ENCODE measurements at places on chromosomes 5 and 9.

- DNase-seq: no peak
Observed at GRCh38 chr5:60521376-60522291, 178.3 kb downstream of the DEPDC1B start.

- DNase-seq: no peak
Observed at GRCh38 chr5:33472805-33473409, 32.1 kb downstream of the TARS1 start.

DNA sequence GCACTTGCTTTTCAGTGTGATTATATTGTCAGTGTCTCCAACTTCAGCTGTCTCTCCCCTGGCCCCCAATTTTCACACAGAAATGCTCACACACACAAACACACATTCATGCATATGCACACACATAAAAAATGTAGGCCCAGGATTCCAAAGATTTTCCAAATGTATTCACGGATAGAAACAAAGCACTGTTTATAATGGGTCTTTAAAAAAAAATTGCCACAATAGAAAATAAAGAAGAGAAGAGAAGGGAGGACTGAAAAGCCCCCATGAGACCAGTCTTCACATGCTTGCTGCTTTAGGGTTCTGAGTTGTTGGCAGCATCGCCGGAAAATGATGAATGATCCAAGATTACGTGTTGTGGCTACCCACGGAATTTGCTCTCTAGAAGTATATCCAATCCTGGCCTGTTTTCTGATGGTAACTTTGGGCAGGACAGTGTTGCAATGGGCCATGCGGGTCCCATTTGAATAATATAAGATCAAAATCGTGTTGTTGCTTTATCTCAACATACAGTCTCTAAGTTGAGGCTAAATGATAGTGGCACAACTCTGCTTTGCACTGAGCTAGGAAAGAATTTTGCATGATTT, 36.2 kb upstream of the ACO1 start:
- DNase-seq: no peak

DNA sequence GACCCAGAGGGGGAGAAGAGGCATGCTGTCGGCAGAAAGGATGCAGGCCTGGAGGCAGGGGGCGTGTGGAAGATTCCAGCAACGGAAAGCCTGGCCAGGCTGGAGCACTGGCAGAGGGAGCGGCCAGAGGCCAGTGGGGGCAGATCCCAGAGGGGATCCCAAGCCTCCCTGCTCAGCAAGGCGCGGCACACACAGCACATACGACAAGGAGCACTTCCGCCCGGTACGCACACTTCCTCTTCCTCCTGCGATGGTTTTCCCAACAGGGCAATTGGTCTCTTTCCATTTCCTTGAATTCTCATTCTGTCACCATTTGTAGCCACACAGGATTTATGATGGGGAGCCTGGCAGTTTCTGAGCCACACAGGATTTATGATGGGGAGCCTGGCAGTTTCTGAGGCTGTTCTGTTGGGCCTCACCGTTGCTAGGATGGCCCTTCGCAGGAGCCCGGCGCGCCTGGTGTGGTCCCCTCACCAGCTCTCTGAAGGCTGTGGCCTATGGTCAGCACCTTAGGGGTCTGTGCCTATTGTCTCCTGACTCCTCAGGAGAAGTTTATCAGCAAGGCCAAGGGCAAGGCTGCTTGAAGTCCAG, 123.5 kb upstream of the RAPGEF1 start:
- no peak for DNase-seq

DNA sequence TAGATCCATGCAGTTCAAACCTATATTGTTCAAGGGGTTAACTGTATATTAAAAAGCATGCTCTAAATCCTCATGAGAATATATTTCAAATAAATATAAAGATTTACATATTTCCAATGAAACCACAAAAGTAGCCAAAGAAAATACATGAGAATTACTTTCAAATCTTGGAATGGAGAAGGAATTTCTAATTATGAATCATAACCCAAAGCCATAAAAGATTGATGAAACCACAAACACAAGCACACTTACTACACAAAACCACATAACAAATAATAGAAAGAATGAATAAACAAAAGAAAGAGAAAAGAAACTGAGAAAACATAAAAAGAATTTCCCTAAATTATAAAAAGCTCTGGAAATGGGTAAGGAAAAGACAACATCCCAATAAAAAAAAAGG, 16.0 kb downstream of the ERP44 start:
- no peak for DNase-seq

GRCh38 chr9:95429096-95429495, 87.7 kb downstream of the PTCH1 start:
- no peak for DNase-seq

- DNase-seq: no peak
Observed at GRCh38 chr5:128413356-128413755, 124.7 kb downstream of the FBN2 start.
